ENCODE measurements at places on chromosomes 4 and X.

DNA sequence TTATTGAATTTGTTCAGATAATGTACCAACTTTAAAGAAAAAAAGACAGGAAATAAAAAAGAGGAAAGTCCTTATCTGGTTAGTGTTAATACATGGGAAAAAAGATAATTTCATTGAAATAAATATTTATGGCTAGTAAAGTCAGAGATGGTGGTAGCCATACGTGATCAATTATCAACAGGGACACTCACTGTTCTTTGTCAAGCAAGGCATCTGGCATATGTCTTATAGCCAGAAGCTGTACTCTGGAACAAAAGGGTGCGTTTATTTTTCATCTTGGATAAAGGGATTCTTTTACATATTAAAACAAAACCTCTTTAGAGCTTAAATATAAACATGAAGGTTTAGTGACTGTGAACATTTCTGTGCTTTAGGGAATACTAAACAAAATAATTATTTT lies 26.7 kb downstream of the HDX start:
- no peak for DNase-seq

GRCh38 chrX:50747471-50747900 lies 66.5 kb downstream of the SHROOM4 start:
- no peak for DNase-seq

- no peak for DNase-seq
Observed at GRCh38 chr4:186227744-186228513, 622 bp downstream of the KLKB1 start.

DNA sequence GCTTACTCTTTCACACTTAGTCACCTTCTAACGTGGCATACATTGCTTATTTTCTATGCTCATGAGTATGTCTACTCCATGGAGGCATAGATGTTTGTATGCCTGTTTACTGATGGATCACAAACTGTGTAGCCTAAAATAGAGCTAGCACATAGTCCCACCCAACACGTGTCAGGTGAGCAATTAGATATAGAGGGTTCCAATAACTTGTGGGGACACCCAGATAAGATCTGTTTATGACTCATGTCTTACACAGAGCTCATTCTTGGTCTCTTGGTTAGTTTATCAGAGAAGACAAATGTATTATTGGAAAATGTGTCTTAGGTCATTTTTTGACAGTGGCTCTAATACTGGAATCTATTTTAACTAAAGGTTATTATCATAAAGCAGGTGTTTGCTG lies 6.8 kb downstream of the ZFP42 start:
- no peak for DNase-seq

DNA sequence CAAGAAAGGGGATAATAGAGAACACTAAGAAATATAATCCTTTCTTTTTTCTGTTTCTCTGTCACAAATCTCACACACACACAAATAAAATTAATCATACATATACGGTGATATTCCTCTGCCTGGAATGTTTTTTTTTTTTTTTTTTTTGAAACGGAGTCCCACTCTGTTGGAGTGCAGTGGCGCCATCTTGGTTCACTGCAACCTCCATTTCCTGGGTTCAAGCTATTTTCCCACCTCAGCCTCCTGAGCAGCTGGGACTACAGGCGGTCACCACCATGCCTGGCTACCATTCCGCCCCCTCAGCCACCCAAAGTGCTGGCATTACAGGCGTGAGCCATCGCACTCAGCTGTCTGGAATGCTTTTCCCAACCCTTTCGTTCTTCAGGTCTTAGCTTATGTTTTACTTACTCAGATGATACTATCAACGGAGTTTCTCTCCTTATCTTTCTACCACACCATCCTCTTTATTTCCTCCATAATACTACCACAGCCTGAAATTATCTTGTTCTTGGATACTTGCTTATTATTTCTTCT lies 69.3 kb downstream of the ANKRD17 start:
- DNase-seq: no peak

GRCh38 chr4:26468283-26468949 lies 21.9 kb downstream of the CCKAR start:
- no peak for DNase-seq

- no peak for DNase-seq
Observed at GRCh38 chr4:8234715-8235114, 34.8 kb upstream of the HTRA3 start.

GRCh38 chrX:53087388-53087831 lies 5.2 kb downstream of the TSPYL2 start:
- DNase-seq: no peak

DNA sequence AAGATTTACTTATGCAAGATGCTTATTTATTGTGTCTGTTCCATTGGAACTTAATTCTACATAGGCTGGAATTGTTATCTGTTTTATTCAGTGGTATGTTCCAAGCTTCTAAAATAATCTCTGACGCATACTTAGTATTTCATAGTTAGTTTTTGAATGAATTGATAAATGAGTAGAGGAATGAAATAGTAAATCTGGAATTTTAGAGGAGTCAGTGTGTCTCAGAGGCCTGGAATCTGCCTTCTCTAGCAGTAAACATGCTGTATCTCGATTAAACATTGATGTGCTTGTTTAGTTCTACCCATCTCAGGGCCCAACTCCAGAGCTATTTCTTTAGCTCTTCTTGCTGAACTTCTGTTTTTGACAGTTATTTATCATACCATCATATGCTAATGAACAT lies 154.2 kb upstream of the MAGEC2 start:
- DNase-seq: no peak

GRCh38 chr4:148573296-148573695 lies 131.1 kb upstream of the NR3C2 start:
- DNase-seq: no peak

DNA sequence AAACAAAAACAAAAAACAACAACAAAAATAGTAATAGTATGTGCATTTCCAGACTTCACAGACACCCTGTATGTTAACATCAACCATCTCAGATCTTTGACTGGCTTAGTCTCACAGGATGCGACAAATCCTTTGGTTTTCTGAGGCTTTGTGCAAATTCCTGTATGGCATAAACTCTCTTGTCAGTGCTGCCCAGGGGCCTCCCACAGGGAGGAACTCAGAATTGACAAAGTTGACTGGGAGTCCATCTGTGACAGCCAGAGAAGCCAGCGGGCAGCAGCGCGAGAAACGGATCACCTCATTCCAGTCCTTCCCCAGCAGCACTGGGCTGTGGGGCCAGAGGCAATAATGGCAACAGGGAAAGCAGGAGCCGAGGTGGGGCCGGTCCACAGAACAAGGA lies 19.1 kb upstream of the DDX3X start:
- DNase-seq: no peak

DNA sequence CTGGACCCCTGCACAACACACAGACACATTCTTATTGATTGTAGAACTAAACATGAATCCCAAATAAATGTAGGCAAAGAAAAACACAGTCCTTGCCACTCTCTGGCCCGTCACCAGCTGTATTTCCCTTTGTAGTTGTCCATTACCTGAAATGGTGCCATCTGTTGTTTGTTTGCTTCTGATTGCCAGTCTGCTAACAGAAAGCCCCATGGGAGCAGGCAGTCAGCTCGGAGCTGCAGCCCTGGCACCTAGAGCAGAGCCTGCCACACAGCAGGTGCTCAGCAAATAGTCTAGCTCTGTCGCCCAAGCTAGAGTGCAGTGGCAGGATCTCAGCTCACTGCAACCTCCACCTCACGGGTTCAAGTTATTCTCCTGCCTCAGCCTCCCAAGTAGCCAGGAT lies 28.9 kb downstream of the CPLX1 start:
- DNase-seq: no peak

DNA sequence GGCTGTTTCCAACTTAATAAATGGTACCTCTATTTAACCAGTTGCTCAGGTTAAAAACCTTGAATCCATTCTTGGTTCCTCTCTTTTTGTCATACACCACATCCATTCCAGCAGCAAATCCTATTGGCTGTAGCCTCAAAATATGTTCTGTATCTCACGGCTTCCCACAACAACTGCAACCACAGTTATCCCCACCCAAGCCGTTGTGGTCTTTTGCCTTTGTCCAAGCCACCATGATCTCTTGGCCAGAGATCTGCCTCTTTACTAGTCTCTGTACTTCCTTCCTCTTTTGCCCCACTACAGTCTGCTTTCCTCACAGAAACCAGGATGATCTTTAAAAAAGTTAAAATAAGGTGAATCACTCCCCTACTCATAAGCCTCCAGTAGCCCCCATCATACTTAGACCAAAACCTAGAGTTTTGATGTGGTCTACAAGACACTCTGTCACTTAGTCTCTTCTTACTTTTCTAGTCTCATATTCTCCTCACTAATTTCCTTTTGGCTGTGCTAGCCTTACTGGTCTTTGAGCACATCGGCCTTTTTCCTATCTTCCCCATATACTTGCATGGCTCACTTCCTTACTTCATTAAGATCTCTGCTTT lies 10.3 kb downstream of the MAOA start:
- no peak for DNase-seq

DNA sequence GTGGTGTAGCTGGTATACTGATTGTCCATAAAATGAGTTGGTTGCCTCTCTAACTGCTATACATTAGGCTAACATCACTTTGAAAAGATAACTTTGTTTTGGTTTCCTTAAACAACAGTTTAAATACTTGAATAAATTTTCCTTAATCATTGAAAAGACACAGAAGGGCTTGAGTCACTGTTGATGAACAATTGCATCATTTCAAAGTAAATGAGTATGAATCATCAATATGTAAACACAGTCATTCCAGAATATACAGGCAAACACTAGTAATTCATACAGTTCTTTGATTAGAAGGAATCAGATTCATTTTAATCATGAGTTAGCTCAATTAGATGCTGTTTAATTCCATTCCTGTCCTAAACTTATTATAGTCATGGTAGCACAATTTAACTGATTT lies 160.6 kb downstream of the AFF2 start:
- DNase-seq: no peak

Measured in activated naive CD8-positive, alpha-beta T cell treated with anti-CD3 and anti-CD28 coated beads, Interleukin-2, amount 50 U/mL, for 16 hours (primary cell).